EL (cell line): ENCODE measurements at places on chromosomes 4 and X.
A peak's percentile ranks its signal among the peaks of the same experiment; 100 is the strongest.

DNA sequence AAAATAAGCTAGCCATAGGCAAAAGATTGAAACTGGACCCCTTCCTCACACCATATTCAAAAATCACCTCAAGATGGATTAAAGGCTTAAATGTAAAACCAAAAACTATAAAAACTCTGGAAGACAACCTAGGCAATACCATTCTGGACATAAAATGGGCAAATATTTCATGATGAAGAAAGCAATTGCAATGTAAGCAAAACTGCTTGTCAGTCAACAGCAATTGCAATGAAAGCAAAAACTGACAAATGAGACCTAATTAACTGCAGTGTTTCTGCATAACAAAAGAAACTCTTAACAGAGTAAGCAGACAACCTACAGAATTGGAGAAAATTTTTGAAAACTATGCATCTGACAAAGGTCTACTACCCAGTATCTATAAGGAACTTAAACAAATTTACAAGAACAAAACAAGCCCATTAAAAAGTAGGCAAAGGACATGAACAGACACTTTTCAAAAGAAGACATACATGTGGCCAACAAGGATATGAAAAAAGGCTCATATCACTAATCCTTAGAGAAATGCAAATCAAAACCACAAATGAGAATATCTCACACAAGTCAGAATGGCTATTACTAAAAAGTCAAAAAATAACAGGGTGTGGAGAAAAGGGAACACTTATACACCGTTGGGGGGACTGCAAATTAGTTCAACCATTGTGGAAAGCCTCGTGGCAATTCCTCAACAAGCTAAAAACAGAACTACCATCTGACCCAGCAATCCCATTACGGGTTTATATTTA is 46.7 kb downstream of the CFAP299 start:
- DNase-seq: no peak

GRCh38 chr4:12562021-12562420 is 922.1 kb downstream of the RAB28 start:
- DNase-seq: no peak

- DNase-seq: no peak
These were observed 45.8 kb downstream of the MGARP start for GRCh38 chr4:139234253-139234652.

DNA sequence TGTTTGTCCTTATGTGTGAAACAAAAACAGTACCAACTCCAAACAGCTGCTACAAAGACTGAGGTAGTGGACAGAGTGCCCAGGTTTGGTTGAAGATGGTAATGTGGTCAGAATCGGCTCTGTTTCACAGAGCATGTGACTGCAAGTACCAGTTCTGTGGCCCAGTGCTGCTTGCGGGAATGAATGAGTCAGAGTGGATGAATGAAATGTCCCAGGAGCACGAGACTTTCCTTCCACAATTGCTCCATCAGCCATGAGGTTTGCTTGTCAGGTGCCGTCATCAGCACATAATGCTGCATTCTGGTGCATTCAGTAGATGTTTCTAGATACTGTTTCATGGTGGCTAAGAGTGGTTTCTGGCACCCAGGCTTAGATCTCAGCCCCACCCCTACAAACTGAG is 84.2 kb downstream of the GPR143 start:
- DNase-seq: peak; percentile 18

- DNase-seq: peak; percentile 63
These were observed 1646.9 kb upstream of the ADGRL3 start for GRCh38 chr4:59553063-59553720.

DNA sequence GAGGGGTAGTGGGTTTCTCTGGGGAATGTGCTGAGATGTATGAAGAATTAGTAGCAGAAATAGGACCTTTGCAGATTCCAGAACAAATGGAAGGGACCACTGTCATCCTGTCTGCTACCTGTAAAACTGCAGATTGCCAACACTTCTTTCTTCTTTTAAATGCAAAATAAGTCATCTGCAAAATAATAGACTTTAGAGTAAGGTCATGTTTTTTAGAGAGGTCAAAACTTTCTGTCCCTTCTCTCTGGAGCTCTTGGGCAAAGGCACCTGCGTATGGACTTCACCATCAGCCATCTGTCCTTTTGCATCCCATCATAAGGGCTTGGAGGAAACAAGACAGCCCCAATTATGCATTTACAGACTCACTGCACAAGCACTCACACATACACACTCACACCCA is 121.1 kb upstream of the PPARGC1A start:
- no peak for DNase-seq

DNA sequence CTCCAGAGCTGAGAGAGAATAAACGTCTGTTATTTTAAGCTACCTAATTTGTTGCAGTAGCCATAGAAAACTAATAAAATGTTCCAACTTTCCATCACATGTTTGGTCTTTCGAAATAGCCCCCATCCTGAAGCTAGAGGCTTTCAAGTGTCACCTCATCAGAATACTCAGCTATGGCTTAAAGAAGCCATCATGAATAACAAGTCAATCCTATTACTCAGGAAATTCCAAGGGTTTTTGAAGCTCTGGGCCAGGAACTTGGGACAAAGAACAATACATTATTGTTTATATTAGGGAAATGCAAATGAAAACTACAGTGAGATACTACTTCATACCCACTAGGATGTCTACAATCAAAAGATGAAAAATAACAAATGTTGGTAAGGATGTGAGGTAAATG is 42.2 kb downstream of the TBCK start:
- peak; percentile 45 for DNase-seq

GRCh38 chrX:1041091-1041490 is 171.4 kb downstream of the CRLF2 start:
- no peak for DNase-seq

GRCh38 chr4:106762666-106763443 is 273.3 kb downstream of the DKK2 start:
- no peak for DNase-seq

DNA sequence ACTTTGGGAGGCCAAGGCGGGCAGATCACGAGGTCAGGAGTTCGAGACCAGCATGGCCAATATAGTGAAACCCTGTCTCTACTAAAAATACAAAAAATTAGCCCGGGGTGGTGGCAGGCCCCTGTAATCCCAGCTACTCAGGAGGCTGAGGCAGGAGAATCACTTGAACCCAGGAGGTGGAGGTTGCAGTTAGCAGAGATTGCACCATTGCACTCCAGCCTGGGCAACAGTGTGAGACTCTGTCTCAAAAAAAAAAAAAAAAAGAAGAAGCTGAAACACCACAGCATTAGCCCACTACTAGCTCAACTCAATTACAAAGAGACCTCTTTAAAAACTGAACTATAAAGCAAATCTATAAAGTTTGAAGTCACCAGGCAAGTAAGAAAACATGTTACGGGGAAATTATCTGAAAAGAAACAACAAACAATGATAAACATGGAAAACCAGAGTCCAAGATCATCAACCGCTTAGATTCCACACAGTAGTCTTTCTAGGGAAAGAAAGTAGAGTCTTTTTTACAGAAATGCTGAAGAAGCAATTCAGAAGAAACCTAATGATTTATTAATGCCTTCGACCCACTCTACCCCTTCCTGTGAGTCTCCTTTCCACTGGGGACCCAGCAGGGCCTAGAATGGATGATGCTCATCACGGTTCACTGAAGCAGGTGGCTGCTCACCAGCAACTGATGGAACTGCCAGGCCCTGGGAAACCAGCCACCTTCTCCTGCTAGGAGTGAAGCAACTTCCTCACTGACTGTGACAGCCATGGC is 6.6 kb downstream of the SAT1 start:
- no peak for DNase-seq

DNA sequence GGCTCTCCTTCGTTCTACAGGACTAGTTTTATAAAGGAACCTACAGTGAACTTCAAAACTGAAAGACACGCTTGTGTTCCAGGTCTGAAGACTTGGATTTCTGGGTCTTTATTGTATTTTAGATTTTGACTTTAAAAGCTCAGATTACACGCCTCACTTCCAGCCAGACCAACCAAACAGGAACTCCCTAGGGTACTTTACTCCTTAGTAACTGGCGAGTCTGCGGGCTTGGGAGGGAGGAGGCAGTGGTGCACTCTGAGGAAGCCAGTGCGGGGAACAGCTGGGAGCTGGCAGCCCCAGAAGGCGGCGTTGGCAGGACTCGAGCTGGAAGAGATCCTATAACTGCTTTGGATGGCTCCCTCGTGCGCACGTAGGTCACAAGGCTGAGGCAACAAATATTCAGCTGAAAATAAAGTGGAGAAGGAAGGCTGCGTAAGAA is 391 bp upstream of the PHKA1 start:
- DNase-seq: peak; percentile 28

DNA sequence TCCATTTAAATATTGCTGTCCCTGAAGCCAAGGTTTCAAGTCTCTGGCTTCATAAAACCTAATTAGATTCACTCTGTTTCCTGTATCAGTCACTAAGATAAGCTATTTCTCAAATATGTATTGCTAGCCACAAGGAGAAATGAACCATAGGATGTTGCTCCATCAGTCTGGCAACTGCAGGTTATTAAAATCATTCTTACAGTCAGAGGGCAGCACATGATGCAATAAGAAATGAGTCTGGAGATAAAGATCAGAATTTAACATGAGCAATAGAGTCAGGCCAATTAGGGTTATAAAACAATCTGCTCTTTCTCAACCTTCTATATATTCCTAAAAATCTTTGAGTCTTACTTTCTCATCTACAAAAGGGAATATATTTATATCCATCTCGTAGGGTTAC is 7.2 kb downstream of the PRKG2 start:
- DNase-seq: peak; percentile 61

- no peak for DNase-seq
These were observed 58.1 kb downstream of the NBDY start for GRCh38 chrX:56786889-56787733.

GRCh38 chr4:55926610-55927009 is 22.1 kb upstream of the CEP135 start:
- DNase-seq: no peak

GRCh38 chr4:7933651-7934510 is 5.8 kb downstream of the AFAP1 start:
- DNase-seq: peak; percentile 52

DNA sequence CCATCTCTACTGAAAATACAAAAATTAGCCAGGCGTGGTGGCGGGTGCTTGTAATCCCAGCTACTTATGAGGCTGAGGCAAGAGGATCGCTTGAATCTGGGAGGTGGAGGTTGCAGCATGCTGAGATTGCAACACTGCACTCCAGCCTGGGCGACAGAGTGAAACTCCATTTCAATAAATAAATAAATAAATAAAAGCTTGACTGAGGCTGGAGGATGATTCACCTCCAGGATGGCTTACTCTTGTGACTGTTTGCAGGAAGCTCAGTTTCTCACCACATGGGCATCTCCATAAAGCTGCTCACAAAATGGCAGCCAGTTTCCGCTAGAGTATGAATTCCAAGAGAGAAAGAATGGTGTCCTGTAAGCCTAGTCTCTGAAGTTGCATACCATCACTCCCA is 191.7 kb upstream of the EDNRA start:
- DNase-seq: no peak

- DNase-seq: peak; percentile 19
These were observed 224.6 kb downstream of the BCOR start for GRCh38 chrX:39873117-39873516.

- DNase-seq: peak; percentile 14
These were observed 885 bp downstream of the CCDC110 start for GRCh38 chr4:185470501-185471195.

DNA sequence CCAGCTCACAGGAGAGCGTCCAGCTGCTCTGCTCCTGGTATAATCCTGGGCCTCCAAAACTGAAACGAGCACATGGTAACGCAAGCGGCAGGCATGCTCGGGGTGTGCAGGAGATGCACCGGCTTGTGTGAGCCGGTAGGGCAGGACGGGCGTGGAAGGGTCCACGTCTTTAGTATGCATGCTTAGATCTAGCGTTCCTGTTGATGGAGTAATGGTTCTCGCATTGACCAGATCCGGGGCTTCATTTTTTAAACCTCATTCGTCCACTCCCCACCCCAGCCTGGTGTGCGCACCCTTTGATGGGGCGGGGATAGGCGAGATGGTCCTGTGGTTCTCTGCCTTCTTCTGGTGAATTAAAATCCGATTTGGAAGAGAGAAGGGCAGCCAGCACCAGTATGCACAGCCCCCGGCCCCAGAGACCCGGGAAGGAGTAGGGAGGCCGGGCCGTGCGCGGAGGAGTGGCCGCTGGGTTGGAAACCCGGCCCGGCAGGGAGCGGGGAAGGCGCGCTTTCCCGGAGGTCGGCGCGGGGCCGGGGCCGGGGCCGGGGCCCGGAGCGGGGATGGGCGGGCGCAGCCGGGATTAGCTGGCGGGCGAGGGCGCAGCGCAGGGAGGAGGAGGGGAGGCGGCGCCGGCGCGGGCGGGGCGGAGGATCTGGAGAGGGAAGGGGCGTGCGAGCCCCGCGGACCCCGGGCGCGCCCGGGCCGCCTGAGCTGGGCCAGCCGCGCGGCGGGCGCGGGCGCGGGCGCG is 39.9 kb downstream of the FAM149A start:
- peak; percentile 30 for DNase-seq

DNA sequence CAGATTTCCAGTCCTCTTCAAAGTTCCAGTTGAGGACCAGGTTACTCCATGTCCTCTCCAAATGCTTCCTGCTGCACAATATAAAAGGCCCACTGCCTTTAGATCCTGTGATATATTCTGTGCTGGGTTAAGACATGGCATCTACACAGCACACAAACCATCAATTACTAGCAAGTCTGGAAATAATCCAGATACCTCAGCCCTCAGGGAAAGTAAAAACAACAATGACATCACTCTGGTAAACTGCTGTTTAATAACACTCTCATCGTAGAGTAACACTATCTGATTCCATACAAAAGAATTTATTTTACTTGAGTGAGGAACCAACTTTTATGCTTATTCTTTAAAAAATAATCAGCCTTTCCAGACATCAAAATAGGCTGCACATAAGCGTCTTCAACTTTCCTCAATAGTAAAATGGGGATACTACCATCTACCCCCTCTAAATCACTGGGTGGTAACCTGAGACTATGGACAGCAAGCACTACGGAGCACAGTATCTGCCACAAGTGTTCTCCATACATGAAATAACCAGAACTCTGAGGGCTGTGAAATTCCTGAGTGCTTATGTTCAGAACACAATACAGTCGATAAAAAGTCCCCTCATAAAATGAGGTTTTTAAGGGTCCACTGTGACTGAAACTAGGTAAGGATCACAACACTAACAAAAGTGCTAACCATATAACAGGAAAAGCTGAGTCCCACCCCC is 53.4 kb downstream of the ABCG2 start:
- peak; percentile 89 for DNase-seq

- peak; percentile 8 for DNase-seq
These were observed 1.3 kb downstream of the NAF1 start for GRCh38 chr4:163165217-163166017.

DNA sequence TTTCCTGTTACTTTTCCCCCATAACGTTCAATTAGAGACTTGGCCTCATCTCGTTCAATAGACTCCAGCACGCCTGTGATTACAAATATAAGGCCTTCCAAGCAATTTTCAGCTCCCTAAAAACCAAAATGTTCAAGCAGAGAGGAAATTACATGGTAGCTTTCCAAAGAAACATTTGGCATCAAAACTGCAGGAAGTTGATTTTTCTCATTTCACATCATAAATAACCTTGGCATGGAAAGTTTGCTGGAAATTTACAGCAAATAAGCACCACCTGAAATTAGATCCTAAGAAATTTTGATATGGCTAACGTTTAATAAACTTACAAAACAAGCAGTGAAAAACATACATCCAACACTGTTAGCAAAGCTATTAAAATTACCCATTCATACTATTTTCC is 53.3 kb downstream of the RFC1 start:
- no peak for DNase-seq
